Stimulated activated CD8-positive, alpha-beta memory T cell treated with anti-CD3 and anti-CD28 coated beads, Interleukin-7, amount 100 ng/mL, for 4 hours (primary cell): ENCODE measurements at places on chromosomes 13 and 19.

DNA sequence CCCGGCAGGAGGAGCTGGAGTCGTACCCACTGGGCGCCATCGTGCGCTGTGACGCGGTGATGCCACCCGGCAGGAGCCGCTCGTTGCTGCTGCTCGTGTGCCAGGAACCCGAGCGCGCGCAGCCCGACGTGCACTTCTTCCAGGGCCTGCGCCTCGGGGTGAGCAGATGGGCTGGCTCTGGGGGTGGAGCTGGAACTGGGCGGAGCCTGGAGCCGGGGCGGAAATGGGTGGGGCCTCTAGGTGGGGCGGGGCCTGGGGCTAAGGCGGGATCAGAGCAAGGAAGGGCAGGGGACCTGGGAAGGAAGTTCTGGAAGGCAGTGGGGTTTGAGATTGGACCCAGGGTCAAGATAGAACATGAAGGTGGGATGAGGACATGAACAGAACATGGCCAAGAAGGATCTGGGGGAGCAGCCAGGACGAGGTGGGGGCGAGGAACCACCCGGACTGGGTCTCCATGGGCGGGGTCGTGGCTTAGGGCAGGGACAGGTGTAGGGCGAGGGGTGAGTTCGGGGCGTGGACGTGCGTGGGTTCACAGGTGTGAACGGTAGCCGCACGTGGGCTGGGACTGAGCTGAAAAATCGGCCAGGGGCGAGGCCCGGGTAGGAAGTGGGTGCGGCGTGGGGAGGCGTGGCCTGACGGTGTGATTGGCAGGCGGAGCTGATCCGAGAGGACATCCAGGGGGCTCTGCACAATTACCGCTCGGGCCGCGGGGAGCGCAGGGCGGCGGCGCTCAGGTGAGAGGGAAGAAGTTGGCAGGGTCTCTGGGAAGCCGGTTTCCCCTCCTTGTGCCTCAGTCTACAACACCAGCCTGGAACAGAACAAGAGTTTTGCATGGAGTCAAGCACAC is 4.7 kb downstream of the EPS8L1 start:
- peak; percentile 17 for DNase-seq

DNA sequence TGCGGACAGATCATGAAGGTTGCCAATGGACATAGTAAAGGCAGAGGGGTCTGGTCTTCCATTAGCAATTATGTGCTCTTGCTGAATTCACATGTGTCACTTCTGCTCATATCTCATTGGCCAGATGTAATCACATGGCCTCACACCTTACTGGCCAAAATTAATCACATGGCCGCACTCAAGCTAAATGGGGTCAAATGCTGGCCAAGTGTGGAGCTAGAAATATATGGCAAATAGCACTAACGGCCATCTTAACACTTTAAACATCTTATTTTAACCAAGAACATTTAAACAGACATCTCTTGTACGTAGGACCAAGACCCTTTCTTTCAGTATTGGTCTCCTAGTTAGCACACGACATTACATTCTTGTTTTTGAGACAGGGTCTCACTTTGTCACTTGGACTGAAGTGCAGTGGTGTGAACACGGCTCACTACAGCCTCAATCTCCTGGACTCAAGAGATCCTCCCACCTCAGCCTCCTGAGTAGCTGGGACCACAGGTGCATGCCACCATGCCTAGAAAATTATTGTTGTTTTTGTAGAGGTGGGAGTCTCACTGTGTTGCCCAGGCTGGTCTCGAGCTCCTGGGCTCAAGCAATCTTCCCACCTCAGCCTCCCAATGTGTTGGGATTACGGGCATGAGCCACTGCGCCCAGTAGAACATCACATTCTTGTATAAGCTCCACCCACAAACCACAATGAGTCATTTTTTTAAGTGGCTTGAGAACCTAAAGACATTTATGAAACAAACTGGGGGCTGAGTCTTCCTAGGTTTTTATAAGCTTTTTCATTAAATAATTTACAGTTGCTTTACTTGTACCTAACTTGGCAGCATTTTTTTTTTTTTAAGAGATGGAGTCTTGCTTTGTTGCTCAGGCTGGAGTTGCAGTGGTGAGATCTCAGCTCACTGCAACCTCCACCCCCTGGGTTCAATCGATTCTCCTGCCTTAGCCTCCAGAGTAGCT is 2.9 kb upstream of the PTOV1 start:
- no peak for DNase-seq

- DNase-seq: peak; percentile 3
Observed at GRCh38 chr19:1747285-1748114, 5.8 kb upstream of the ONECUT3 start.

GRCh38 chr19:16373989-16374388 is 49.4 kb downstream of the KLF2 start:
- DNase-seq: no peak

GRCh38 chr13:32504263-32504662 is 34.3 kb downstream of the N4BP2L2 start:
- DNase-seq: no peak

DNA sequence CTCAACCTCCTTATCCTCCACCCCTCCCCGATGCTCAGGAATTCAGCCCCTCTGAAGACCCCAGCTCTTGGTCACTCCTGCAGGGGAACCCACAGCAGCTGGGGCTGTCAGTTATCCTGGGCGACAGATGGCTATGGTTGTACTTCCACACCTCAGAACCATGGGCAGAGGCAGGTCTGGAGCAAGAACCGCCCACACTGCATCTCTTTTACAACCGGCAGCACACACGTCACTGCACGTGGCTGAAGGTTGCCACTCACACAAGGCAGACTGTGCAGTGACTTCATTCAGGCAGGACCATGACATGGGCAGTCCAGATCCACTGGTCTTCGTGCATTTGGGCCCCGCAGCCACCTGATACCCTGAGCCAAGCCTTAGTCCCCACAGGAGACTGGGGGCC is 21.5 kb upstream of the SDHAF1 start:
- no peak for DNase-seq

DNA sequence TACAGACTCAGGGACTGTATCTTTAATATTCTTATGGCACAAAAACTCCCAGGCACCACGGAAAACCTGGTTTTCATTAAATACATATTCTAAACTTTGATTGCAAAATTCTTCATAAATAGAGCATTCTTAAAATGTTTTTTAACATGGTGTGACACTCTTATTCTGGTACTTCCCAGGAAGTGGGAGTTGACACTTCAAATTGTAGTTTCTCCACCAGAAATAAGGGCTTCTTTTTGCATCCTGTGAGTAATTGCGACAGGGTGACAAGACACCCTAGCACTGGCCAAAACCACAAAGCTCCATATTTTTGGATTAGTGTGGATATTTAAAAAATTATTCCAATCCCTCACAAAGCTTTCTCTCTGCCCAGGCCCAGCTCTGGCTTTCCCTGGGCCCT is 43.6 kb upstream of the MTIF3 start:
- DNase-seq: no peak

GRCh38 chr13:30623392-30623791 is 5.7 kb downstream of the USPL1 start:
- DNase-seq: no peak

- no peak for DNase-seq
Observed at GRCh38 chr19:28710278-28710677, 502.7 kb downstream of the UQCRFS1 start.

DNA sequence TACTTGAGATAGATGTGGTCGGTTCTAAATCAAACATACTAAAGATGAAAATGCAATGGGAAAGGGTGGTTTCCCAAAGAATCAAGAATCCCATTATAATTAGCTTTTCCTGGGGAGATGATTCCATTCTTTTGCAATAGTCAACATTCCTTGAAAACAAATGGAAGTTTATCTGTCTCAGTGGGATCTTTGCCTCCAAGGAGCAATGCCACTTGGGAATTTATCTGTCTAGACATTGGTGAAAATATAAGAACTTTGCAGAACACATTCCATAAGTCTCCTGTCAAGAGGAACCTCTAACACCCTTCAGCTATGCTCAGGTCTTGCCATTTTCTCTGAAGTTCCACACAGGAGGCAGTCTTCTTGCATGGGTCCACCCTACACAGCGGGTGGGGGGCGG is 152.5 kb downstream of the KCTD12 start:
- DNase-seq: no peak

DNA sequence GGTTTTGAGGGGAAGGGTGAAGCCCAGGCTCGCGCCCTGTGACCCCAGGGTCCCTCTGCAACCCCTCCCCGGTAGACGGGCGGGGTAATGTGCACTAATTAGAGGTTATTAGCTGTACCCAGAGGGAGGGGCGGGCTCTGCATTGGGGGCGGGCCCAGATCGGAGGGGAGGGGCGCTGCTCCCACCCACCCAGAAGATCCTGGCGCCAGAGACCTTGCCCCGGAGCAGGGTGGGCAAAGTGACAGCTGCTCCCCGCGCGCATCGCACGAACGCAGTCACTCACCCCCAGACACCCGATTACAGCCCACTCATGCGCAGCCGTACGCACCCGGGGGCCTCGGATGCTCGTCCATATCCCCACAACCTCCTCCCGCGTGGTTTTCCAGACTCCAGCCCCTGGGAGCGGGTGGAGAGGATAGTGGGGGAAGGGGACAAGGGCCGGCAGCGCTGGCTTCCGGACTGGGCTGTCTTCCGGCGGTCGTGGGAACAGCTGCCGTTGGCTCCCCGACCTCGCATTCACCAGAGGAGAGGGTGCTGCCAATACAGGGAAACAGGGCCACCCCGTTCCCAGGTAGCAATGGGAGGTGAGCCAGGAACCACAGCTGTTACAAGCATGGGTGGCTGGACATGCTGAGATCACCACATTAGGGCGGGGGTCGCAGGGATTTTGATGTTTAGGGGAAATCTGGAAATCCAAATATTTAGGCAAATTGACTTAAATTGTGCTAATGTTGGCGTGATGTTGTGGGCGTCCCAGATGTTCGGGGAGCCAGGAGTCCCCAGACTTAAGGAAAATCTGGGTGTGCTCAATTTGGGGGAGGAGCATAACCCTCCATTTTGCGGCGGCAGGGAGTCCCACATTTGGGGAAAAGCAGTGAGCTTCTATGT is 2.9 kb upstream of the HOOK2 start:
- DNase-seq: no peak

- no peak for DNase-seq
Observed at GRCh38 chr19:21595185-21595584, 89.8 kb downstream of the ZNF429 start.
